ENCODE measurements at places on chromosomes 1 and 21.

DNA sequence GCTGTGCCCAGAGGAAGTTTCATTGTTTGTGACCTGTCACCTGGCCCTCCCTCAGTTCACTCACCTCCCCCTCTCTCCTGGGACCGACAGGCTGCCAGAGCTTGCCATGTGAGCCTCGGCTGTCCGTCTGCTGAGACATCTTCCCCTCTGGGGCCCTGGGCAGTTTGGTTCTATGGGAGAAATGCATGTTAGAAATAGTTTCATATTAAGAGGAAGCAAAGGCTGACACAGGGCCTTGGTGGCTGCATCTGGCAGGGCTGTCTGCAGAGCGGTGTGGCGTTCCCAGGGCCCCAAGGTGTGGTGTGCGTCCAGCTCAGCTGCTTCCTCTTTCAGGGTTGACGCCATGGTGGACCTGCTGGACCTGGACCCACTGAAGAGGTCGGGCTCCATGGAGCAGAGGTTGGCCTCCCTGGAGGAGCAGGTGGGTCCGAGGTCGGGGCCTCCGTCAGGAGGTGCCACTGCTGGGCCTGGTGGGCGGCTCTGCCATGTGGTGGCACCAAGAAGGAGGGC is 31.9 kb upstream of the LRRC3 start:
- no peak for DNase-seq

- DNase-seq = no peak
Observed at GRCh38 chr1:97135972-97136371, 414.4 kb downstream of the PTBP2 start.

GRCh38 chr1:198543670-198544260 is 3.3 kb upstream of the ATP6V1G3 start:
- DNase-seq = no peak

DNA sequence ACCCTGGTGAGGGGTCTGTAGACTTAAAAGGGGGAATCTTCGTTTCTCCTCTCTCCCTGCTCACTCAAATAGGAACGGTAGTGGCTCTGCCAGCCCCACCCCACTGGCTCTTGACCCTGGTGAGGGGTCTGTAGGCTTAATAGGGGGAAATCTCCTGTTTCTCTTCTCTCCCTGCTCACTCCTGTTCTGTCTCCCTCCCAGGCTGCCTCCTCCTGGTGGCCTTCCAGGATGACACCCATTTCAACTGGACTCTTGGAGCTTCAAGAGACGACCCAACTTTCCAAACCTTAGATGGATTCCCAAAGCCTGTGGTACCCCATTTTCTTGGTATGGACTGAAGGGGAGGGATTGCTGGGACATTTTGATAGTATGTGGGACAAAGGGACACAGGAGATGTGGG is 1.4 kb upstream of the EPHB2 start:
- no peak for DNase-seq

GRCh38 chr1:183753464-183753891 is 51.4 kb upstream of the RGL1 start:
- no peak for DNase-seq

- no peak for DNase-seq
Observed at GRCh38 chr1:157880621-157881020, 39.0 kb upstream of the CD5L start.

- DNase-seq = peak; percentile 30
Observed at GRCh38 chr1:219385787-219386427, 212.2 kb downstream of the LYPLAL1 start.
